ENCODE measurements at places on chromosomes 11 and 22.

GRCh38 chr11:66115638-66116301 is 45.7 kb downstream of the PACS1 start:
- no peaks in the 10 kb centered on the region for H3K36me3 ChIP-seq
- H3K4me1 ChIP-seq, result peaks cover 60% of the 10 kb centered on the region
- H3K27ac ChIP-seq, result no peak overlapping the region
- no peaks in the 10 kb centered on the region for H3K27me3 ChIP-seq

DNA sequence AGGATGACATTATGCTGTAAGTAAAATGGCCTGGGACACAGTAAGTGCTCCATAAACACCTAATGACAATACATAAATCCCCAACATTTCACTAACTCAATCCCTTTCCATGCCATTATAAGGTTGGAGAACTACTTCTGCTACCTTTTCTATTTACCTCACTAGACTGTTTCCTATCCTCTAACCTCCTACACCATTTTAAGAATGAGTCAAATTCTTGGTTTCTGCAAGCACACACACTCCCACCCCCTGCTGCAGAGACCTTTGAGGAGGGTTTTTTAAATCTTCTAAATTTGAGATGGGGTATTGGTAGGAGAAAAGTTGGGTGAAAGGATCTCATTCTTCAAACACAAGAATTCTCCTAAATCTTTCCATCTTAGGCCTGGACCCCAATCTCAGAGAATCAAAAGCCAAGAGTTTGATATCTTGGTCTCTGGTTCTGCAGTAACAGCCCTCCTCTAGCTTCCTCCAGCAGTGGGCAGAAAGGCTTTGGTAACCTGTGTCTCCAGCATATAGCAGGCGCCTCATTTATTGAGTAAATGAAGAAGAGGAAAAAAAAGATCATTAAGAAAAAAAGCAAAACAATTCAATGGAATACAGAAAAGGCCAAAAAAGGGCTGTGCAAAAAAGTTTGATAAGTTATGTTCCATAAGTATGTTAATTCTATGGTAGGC is 42.3 kb downstream of the SYTL2 start:
- no peak for DNase-seq
- no peaks in the 10 kb centered on the region for H3K27me3 ChIP-seq
- no peaks in the 10 kb centered on the region for H3K4me1 ChIP-seq
- H3K27ac ChIP-seq, result no peak overlapping the region

GRCh38 chr11:40280159-40281051 is 1179.0 kb downstream of the LRRC4C start:
- H3K27me3 ChIP-seq, result no peaks in the 10 kb centered on the region
- no peaks in the 10 kb centered on the region for H3K36me3 ChIP-seq
- DNase-seq, result no peak
- H3K4me3 ChIP-seq, result no peak overlapping the region
- no peak overlapping the region for H3K27ac ChIP-seq

- H3K27ac ChIP-seq, result no peak overlapping the region
- no peaks in the 10 kb centered on the region for H3K36me3 ChIP-seq
- no peak for DNase-seq
- H3K4me3 ChIP-seq, result no peak overlapping the region
These were observed 121.1 kb downstream of the PAX6 start for GRCh38 chr11:31690041-31690440.

- no peak for DNase-seq
- no peak overlapping the region for H3K4me3 ChIP-seq
- no peaks in the 10 kb centered on the region for H3K36me3 ChIP-seq
- H3K27me3 ChIP-seq, result peaks cover 14% of the 10 kb centered on the region
- no peak overlapping the region for H3K27ac ChIP-seq
These were observed 38.9 kb upstream of the CSNK2A3 start for GRCh38 chr11:11391796-11392463.

GRCh38 chr11:999009-999408 is 37.5 kb downstream of the MUC6 start:
- peaks cover 40% of the 10 kb centered on the region for H3K36me3 ChIP-seq
- H3K4me3 ChIP-seq, result no peak overlapping the region
- DNase-seq, result no peak
- no peaks in the 10 kb centered on the region for H3K27me3 ChIP-seq
- peaks cover 8% of the 10 kb centered on the region for H3K4me1 ChIP-seq
- no peak overlapping the region for H3K27ac ChIP-seq

DNA sequence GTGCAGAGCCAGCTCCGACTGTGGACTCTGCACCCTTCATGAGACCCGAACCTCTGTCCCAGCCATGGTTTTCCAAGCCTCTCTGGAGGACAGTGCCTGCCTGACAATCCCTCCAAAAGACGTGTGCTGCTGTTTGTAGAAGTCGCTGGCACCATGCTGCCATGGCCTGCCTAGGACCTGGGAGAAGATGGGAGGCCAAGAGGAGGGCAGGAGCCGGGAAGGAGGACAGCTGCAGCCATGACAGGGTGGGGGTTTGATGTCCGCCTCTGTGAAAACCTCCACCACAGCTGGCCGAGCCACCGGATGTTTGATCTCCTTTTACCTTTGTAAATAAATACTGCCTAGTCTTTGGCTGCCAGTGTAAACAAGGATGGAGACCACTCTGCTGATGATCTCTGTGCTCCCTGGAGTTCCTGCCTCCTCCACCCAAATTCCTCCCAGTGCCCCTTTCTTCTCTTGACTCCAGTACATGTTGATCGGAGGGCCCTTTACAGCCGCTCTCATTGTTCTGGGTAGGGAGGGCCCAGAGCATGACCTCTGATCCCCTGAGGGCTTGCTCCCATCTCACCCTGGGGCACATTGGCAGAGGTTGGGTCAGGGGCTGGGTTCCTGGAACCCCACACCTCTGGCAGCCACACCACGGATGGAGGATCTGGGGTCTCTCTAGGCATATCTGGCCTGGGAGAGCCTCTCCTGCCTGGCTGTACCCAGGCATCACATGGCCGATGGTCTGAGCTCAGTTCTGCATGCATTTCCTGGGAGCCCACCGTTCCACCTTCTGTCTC is 66.9 kb downstream of the BCR start:
- H3K36me3 ChIP-seq, result no peaks in the 10 kb centered on the region
- peaks cover 57% of the 10 kb centered on the region for H3K4me1 ChIP-seq
- H3K4me3 ChIP-seq, result no peak overlapping the region

- no peak overlapping the region for H3K4me3 ChIP-seq
- peak overlapping the region; percentile 70 for H3K27ac ChIP-seq
- peaks cover 7% of the 10 kb centered on the region for H3K36me3 ChIP-seq
- no peak for DNase-seq
- peaks cover 21% of the 10 kb centered on the region for H3K4me1 ChIP-seq
These were observed 18.8 kb downstream of the SC5D start for GRCh38 chr11:121311373-121311772.

DNA sequence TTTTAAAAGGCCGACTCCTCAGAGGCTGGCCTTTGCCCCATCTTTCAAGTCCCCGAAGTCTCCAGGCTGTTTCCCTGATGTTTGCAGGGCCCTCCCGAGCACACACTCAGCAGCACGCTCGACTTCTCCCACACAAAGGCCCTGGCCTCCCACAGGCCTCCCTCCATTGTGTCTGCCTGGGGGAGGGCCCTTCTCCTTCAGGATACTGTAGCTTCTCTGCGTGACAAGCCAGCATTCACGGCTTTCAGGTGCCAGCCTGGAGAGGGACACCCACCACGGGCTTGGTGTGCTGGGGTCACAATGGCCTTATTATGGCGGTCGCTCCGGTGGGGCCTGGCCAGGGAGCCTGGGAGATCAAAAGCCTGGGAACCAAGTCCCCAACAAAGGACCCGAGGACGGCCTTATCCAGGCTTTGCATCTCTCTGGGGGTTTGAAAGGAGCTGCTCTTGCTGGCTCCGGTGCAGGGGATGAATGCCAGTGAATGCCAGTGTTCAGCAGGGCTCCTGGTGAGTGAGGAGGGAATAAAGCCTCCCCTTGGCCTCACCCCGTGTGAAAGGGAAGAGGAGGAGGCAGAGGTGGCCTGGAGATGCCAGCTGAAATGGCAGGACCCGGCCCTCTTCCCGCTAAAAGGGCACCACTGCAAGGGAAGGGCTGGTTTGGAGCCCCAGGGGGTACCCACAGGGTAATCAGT is 55.0 kb downstream of the TRAF6 start:
- no peak overlapping the region for H3K27ac ChIP-seq
- no peaks in the 10 kb centered on the region for H3K27me3 ChIP-seq
- no peak overlapping the region for H3K4me3 ChIP-seq
- H3K36me3 ChIP-seq, result peaks cover 1% of the 10 kb centered on the region

Measured in naive B cell (primary cell).